Activated CD8-positive, alpha-beta memory T cell treated with anti-CD3 and anti-CD28 coated beads for 24 hours (primary cell): ENCODE measurements at places on chromosomes 7 and 10.

DNA sequence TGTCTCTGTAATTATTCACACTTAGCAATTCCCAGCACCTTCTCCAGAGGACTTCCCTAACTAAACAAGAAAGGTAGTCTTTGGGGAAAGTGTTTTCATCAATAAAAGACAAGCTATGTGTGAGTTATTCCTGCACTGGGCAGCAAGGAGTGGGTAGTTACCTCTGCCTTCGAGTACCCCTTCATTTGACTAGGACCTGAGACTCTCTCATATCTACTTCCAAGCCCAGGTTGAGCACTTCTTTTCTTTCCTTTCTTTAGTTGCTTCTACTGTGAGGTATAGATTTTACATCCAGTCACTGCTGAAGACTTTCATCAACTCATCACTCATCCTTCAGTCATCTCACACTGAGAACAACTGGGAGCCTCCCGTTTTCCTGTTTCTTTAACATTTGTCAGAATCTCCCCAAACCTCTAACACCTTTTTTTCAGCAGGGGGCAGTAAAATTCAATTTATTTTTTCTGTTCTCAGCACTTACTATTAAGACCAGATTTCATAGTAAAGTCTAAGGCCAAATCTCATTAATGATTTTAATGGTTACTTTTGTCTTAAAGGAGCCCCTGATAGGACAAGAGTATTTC, 80.1 kb upstream of the PRSS1 start:
- DNase-seq = no peak

- no peak for DNase-seq
These were observed 559.1 kb downstream of the PHTF2 start for GRCh38 chr7:78357709-78358108.

DNA sequence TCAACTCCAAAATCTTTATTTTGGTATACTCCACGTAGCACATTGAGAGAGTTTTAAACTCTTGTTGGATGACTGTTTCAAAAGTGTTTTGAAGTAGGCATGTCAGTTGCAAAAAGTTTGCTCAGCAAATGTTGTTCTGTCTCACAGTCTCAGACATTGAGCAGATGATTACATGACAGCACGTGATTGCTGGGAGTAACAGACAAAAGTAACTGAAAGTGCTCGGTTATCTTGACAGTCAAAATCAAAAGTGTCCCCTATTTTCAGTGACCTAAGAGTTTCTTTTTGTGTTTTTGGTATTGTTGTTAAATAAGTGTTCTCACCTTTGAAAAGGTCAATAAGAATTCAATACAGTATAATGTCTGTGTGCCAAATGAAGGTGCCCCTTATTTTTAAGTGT, 84.3 kb downstream of the CFTR start:
- DNase-seq = no peak

DNA sequence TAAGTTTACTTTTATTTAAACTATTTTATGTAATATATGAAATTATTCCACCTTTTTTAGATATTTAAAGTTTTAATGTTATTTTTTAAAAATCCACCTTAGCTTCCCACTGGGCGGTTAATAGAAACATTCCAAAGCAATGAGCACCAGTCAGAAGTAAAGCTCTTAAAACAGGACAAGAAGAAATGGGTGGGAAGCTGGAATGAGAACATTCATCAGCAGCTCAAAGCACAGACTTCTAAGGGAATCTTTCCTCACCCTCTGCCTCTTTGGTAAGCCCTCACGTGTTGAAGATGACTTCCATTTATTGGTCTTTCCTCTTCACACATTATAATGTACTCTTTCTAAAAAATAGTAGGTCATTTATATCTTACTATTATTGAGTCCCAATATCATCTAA, 3.1 kb downstream of the AGMO start:
- no peak for DNase-seq

DNA sequence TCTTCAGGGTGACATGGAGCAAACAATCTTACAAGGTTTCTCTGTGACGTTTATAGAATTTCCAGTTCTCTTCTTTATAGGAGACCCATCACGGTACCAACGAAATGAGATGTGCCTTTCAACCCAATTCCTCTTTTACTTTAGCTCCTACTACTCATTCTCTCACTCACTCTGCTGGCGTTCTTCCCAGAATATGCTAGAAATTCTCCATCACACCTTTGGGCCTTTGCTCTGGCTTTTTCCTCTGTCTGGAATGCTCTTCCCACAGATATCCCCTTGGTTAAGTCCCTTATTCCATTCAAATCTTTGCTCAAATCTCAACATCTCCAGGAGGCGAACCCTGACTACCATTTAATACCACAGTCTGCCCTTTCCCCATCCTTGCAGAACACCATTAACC, 39.0 kb downstream of the SEMA3C start:
- DNase-seq = no peak

- DNase-seq = no peak
These were observed 10.8 kb upstream of the ELN start for GRCh38 chr7:74017125-74017524.

GRCh38 chr10:86265236-86265894, 101.2 kb downstream of the GRID1 start:
- DNase-seq = peak; percentile 28

DNA sequence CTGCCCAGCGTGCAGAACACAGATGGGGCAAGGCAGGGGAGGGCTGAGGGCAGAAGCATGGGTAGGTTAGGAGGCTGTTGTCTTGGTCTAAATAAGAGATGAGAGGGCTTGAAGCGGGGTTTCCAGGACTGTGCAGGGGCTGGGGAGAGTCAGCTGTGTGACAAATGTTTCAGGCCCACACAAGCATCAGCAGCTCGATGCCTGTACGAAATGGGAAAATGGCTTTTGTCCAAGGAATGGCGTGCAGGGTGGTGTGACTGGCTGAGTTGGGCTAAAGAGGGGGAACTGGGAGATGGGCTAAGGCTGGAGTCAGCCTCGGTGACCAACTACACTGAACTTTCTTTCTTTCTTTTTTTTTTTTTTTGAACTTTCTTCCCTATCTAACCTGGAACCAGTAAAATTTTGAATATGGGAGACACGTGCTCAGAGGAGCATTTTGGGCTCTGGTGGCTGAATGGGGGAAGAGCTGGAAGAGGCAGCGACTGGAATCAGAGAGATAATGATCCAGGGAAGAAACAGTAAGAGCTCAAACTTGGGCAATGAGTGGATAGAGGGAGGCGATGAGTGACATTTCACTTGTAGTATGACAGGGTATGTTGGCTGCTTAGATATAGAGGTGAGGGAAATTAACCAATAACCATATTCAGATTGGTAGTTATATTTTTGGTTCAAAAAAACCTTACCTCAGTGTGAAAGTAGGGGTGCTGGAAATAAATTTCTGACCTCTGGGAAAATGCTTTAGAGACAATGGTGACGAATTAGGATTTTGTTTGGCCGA, 10.2 kb upstream of the EPHA1 start:
- no peak for DNase-seq

GRCh38 chr7:2657920-2658671, 26.3 kb downstream of the TTYH3 start:
- DNase-seq = no peak

GRCh38 chr10:9166770-9167169, 1112.3 kb downstream of the GATA3 start:
- DNase-seq = no peak
